Progenitor cell of endocrine pancreas (in vitro differentiated cells): ENCODE measurements at places on chromosomes 7 and 10. TPM values are rescaled to one million over a fixed set of nuclear protein-coding genes. Genes with fewer than 3 reads are reported as not detected.
A peak's percentile ranks its signal among the peaks of the same experiment; 100 is the strongest.

- DNase-seq: peak; percentile 33
These were observed 936 bp downstream of the IGF2BP3 start for GRCh38 chr7:23469150-23469960.

GRCh38 chr7:11616466-11616865, 215.5 kb downstream of the THSD7A start:
- DNase-seq: no peak

The PRSS37 gene
- total RNA-seq: not detected in 2 replicates

The PRPS1L1 gene
- not detected in 2 replicates for total RNA-seq

- no peak for DNase-seq
These were observed 150.4 kb upstream of the FEZF1 start for GRCh38 chr7:122454776-122455507.

The SPDYE16 gene
- 0.31 and 0.47 TPM in 2 replicates for total RNA-seq

The ABLIM1 gene
- 59.1 and 60.5 TPM in 2 replicates for total RNA-seq

DNA sequence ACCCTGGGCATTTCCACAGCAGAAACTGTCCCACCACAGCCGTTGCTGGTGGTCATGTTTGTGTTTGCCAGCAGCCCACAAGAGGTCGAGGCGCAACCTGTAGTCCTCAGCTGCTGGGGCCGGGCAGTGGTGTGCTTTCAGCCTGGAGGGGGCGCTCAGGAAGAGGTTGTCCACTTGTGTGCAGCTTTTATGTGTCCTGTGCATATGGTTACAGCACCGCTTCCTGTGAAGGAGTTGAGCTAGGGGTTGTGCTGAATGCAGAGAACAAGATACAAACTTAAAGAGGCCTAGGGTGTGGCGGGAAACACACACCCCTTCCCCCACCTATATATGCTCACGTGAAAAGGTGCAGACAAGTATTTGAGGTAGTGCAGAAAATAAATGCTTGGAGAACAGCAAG, 29.5 kb upstream of the PFKFB3 start:
- no peak for DNase-seq

The MSMB gene
- total RNA-seq: not detected in 2 replicates

DNA sequence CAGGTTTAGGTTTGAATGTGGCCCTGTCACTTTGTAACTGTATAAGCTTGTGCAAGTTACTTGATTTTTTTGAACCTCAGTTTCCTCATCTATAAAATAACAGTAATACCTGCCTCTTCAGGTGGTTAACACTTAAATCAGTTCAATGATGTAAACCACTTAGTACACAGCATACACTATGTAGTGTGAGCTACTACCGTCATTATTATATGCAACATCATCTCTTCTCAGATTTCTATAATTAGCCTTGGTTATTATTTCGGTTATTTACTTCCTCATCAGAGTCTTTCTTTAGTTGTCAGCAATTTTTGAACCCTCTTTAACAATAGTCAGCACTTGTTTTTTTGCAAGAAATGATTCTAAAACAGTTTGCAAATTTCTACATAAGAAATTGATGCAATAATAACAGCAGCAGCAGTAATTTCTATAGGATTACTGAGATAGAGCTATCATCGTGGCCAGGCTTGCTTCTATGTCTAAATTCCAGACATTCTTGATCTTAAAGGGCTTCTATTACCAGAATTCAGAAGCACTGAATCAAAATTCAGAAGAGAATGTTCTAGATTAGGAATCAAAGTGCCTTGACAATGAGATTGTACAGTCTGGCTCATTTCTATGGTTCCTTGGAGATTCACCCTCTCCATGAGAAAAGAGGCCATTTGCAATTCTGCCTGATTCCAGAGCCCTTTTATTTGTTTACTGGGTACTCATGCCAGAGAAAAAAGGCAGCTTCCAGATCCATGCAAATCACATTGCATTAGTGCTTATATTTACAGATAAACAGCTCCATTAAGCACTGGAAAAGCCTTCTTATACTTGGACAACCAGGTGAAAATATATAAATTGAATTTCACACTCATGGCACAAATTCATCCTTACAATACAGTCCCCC, 25.0 kb upstream of the WDR11 start:
- no peak for DNase-seq

DNA sequence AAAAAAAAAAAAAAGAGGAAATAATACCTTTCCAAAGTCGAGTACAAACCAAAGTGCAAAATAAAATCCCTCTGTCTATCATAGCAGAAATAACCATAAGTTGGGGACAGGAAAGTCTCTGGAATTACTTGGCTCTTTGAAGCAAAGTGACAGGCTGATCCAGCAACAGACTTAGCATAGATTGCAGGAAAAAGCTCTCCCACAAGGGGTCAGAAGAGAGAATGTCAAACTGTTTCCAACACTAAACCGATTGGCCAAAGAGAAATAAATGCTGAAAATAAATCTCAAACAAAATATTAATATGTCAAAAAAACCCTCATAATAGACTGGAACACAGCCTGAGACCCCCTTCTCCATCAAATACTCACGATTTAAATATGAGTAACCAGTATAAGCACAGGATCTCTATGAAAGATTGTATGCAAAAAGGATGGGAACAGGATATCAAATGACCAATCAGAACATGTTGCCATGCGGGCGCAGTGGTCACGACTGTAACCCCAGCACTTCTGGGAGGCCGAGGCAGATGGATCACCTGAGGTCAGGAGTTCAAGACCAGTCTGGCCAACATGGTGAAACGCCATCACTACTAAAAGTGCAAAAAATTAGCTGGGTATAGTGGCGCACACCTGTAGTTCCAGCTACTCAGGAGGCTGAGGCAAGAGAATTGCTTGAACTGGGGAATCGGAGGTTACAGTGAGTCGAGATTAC, 1000.7 kb upstream of the LRRN3 start:
- no peak for DNase-seq

- DNase-seq: no peak
These were observed 388 bp downstream of the ECD start for GRCh38 chr10:73167458-73167782.

DNA sequence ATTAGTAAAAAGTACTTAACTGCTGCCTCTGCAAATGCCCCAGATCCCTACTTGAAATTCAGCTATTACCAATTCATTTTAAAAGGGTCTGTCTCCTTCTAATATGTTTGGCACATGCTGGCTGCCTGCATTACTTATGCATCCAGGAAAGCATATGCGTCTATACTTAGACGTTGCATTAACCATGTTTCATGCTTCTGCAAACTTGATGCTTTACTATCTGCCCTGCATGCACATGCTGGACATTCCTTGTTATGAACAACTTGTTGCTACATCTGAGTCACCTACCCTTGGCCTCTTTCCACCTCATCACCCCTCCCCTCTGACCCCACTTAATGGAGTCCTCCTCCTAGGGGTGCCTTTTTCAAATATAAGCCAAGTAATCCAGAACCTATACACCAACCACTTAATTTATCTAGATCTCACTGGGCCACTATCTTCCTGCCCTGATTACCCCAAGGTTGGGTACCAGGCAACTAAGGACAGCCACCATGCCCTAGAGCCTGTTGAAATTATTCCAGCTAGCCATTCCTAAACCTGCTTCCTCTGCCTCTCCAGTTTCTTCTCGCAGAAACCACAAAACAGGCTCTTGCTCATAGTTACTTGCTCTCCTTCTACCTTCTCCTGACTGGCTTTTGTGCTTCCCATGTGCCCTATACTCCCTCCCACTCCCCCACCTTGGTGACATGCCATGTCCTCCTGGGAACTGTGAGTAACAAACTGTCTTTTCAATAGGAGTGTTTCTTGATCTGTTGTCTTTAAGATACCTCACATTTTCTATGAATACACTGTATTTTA, 1187.9 kb downstream of the REEP3 start:
- no peak for DNase-seq

DNA sequence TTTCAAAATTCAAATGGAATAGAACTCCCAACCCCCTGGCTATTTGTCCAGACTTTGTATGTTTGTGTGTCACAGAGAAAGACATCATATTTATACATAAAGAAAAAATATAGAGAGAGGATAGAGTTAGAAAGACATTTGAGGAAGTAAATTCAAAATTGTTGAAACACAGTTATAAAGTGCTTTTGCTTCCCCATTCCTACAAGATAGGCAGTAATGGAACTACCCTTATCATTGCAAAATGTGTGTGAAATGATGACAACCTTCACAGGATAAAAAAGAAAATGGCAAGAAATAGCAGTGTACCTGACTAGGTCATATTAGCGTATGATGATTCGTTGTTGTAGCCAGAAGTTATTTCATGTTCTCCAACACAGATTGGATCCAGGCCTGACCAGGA, 63.1 kb downstream of the FZD1 start:
- DNase-seq: no peak

DNA sequence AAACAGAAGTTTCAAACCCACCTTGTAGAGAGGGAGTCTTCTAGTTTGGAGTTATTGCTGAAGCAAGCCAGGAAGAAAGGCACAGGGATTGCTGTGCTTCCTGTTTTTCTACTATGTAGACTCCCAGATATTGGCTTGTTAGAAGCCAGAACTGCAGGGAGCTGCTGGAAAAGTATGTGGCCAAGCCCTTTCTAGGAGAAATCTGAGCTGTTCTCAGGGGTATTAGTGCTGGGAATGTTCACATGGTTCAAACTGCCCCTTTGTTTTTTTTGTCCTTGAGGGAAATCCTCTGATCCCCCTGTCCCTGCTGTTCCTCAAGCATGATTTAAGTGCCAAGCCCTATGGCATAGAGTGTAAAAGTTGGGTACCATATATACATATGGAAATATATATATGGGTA, 184.0 kb downstream of the CCDC7 start:
- no peak for DNase-seq

The CYP3A4 gene
- total RNA-seq: not detected in 2 replicates

- DNase-seq: no peak
These were observed 30.5 kb upstream of the MNX1 start for GRCh38 chr7:157041004-157041403.

The EEPD1 gene
- 10.6 and 11.3 TPM in 2 replicates for total RNA-seq

The SFTPA2 gene
- total RNA-seq: not detected in 2 replicates

DNA sequence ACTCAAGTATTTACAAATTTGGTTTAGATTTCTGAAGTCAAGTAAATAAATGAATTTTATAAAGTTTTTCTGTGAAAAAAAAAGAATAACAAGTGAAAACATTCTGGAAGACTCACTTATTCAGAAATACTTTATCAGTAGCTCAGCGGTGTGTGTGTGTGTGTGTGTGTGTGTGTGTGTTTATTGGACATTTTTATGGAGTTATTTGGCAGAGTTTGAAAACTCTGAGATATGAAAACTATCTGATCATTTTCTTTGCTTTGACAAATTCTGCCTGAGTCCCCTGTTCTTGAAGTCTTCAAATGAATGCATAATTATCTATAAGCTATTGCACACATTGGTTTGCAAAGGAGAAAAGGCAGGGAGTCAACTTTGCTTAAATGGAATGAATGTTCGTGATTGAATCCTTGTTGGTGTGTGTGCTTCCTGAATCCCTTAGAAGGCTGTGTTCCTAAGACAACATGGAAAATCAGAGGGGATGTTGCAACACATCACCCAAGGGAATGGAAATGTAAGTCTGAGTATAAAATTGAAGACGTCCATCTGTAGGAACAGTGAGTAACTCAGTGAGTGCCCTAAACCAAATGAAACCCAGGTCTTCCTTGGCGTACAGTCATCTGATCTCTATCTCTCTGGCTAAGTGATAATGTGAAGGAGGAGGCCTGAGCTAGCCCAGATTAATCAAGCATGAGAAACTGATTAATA, 160.9 kb downstream of the REEP3 start:
- no peak for DNase-seq

DNA sequence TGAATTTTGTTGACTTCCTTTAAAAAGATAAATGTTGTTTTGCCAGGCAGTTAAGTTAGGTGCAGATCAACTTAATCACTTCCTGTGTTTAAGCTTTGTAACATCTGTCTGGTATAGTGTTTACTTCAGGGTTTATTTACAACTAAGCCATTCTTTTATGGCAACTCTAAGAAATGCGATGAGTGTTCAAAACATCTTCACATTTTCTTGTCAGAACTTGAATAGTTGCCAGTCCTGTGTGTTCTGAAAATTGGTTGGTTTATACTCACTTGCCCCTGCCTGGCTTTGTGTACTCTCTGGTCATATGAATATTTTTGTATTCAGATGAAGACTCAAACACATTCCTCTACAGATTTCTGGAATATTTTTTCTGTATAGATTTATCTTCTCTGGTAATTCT, 327.2 kb downstream of the MDFIC start:
- no peak for DNase-seq

The TFEC gene
- not detected in 2 replicates for total RNA-seq

The CRPPA gene
- 3.8 and 4.5 TPM in 2 replicates for total RNA-seq

The NKX2-3 gene
- not detected in 2 replicates for total RNA-seq

GRCh38 chr10:68992636-68993440, 4.2 kb downstream of the KIFBP start:
- no peak for DNase-seq

GRCh38 chr10:85674851-85675250, 691.7 kb downstream of the GRID1 start:
- no peak for DNase-seq

The PIP gene
- not detected in 2 replicates for total RNA-seq

- no peak for DNase-seq
These were observed 86.2 kb upstream of the ABCB5 start for GRCh38 chr7:20529260-20529659.

GRCh38 chr10:97796651-97797050, 24.9 kb upstream of the SFRP5 start:
- DNase-seq: no peak

DNA sequence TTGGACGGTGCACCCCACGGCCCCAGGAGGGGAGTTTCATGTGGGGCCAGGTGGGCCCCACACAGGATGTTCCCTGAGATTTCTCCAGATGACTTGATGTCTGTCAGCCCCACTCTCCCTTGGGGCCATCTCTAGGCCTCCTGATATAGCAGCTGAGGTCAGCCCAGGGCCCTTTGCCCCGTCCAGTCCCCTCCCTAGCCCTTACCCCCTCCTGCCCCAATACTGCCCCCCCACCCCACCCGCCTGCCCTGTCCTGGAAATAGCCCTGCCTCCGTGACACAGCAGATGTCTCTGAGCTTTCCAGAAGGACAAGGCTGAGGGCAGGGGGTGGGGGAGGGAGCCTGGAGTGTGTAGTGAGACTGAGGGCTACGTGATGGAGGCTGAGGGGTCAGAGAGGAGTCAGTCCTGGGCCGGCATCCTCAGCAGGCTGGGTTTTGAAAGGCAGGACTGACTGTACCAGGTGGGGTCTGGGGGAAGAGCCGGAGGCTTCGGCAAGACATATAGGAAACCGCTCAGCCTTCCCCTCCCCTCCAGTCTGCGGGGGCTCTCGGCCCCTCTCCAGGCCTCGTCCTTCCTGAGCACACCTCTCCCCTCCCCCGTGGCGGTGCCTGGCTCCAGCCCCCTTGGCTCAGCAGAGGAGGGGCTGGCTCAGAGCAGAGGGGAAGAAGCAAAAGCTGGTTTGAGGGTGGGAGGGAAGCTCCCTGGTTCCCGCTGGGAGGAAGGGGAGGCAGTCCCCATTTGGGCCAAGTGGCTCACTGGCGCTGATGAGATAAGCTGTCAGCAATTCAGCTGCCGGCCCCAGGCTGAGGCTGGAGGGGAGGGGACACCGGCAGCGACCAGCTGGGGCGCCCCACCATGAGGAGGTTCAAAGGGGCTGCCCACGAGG, 2.0 kb downstream of the FLNC start:
- no peak for DNase-seq

The CLRN3 gene
- total RNA-seq: 2.7 and 3.2 TPM in 2 replicates

DNA sequence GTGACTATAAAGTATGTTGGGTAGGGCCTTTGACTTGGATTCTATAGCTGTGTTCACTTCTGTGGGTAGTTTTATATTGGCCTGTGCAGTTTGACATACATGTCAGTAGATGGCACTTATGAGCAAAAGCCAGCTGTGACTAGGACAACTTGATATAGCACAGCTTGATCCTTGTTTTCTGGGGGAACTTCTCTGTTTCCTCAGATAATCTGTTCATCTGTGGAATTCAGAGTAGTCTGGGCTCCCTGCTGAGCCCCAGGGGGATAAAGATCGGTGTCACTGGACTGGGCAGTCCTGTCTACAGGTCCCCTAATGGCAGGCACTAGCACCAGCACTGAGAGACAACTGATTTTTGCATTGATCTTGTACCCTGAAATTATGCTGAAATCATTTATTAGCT, 25.4 kb downstream of the CYP2C9 start:
- no peak for DNase-seq
